ENCODE measurements at places on chromosomes 16 and 17.

GRCh38 chr17:29039764-29040598 lies 3.0 kb upstream of the PIPOX start:
- no peak for DNase-seq

- no peak for DNase-seq
These were observed 8.6 kb downstream of the CX3CL1 start for GRCh38 chr16:57380671-57381462.

DNA sequence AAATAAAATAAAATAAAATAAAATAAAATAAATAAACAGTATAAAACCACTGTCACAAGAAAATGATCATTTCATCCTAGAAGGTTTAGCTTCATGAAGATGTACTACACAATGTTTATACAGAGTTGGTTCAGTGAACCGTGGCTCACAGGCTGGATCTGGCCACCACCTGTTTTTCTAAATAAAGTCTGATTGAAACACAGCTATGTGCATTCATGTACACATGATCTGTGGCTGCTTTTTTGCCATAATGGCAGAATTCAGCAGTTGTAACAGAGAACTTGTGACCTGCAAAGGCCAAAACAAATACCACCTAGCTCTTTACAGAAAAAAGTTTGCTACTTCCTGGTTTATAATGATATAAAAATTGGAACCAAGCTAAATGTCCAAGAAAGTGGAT lies 12.6 kb upstream of the RPRML start:
- DNase-seq, result no peak

DNA sequence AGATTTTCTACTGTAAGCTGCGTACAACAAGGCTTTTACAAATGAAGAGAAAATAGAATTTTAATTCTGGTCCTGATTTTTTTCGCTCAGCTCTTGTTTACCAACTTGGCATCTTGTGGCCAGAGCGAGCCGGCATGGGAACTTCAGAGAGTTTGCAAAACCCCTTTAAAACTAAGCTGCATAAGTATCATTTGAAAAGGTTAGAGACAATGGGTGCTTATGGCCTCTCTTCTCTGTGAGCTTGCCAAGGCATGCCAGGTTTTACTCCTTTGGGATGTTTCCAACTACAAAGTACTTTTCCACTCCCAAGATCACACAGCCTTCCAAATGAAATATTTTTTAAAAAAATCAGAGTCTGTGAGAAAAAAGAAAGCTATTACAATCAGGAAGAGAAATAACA lies 62.4 kb upstream of the FA2H start:
- no peak for DNase-seq
